HS-27A (cell line): ENCODE measurements at places on chromosomes 5 and 9.
A peak's percentile ranks its signal among the peaks of the same experiment; 100 is the strongest.

GRCh38 chr5:127959152-127959764 lies 124.3 kb upstream of the SLC12A2 start:
- peak; percentile 35 for DNase-seq

- DNase-seq: no peak
These were observed 13.3 kb downstream of the UCK1 start for GRCh38 chr9:131517761-131518190.

DNA sequence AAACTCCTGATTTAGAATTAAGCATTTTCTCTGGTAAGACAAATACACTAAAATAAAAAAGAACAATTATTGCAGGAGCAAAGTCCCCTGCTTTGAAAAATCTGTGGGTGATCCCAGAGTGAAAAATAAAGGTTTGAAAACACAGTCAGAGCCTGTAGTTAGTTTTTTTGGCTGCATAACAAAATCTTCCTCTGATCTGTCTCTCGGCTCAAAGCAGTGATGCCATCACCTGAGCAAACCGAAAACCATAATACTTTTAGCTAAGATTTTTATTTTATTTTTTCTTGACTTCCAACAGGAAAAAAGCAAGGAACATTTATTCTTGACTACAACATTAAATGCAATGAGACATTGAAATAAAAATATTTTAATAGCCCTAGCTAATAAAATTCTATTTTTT lies 1.2 kb downstream of the CDH18 start:
- no peak for DNase-seq

GRCh38 chr5:36593867-36594266 lies 12.5 kb upstream of the SLC1A3 start:
- DNase-seq: no peak

DNA sequence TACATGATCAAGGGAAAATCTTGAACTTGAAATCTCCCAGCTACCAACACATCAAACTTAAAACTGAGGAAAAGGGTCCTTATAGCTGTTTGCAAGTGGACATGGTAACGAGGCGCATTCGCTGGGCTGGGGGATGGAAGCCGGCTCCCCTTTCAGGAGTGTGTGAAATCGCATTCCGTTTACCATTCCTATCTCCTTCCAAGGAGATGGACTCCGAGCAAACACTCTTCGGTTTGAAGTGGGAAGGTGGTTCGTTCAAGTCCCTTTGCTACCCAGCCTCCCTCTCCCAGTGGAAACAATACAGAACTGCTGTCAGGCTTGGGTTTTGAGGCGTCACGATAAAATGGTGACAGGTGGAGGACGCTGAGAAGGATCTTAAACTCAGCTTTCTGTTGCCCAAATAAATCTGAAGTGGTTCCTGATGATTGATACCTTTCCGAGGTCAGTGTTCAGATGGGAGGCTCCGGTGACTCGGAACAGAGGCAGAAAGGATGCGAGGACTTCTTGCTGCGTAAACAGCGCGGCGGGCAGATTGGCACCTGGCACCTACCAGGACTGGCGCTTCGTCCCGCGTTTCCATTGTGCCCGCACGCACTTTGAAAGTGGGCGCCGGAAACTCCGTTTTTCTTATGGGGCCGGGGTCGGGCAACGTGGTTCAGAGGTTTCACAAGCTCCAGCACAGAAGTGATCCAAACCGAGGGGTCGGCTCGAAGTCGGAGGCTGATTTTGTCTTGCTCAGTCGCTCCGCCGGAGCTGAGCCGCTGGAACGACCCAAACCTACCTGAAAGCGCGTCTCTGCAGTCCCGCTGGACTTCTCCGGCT lies 7.0 kb downstream of the MSX2 start:
- no peak for DNase-seq

DNA sequence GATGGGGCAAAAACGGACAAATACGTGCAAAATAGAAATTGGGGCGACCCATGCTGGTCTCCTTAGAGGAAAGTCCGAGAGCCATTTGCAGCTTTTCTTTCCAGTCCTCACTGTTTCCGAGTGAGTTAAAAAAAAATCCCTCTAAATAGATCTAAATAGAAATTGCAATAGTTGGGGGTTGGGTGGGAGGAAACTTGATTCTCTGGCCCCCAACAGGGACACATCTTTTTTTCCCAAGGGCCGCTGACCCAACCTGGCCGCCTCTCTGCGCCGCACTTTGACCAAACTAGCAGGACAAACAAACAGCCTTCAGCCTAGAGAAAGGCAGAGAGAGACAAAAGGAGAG lies 2.8 kb upstream of the NKX2-5 start:
- no peak for DNase-seq

DNA sequence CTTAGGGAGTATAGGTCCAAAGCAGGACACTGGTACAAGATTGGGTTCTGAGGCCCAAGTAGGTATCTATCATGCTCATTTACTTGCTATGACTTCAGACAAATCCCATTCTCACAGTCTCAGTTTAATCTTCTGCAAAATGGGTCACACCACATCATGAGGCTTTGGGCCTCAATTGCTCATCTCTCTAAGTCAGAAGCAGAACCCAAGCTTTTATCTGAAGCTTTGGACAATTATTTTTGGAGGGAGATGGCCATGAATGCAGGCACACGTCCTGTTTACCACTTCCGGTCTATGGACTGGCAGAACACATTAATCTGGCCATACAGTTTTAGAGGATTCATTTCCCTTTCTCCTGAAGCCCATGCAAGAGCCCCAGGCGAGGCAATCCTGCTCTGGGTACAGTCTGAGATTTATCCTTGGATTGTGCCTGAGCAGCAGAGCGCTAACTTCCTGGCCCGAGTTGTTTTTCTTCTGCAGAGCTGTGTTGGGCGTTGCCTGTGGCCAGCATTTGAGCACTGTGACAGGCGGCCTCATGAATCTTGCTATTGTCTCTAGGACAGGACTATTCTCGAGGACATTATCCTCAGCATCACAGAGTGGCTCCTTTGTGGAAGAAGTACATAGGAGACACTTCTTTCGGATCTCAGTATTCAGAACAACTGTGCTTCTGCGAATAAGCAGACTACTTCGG lies 16.1 kb downstream of the SLC22A4 start:
- no peak for DNase-seq

- no peak for DNase-seq
These were observed 12.4 kb upstream of the ARAP3 start for GRCh38 chr5:141694479-141694878.

- DNase-seq: no peak
These were observed 231.6 kb upstream of the ANKH start for GRCh38 chr5:15103130-15103529.

DNA sequence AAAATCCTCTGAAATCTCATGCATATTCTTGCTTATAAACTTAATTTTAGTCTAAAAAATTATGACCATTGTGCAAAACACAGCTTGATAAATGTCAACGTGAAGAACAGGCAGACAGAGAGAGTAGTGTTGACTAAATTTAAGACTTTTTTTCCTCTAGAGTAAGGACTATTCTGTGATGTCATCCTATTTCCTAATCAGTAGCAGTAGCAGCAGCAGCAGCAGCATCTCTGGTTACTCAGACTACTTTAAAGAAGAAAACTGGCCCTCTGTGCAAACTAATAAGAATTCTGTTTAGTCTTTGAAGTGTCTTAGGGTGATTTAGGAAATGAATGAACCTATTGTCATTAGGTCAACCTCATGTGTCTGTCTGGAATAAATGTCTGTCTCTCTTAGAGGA lies 403.0 kb downstream of the HINT1 start:
- no peak for DNase-seq

DNA sequence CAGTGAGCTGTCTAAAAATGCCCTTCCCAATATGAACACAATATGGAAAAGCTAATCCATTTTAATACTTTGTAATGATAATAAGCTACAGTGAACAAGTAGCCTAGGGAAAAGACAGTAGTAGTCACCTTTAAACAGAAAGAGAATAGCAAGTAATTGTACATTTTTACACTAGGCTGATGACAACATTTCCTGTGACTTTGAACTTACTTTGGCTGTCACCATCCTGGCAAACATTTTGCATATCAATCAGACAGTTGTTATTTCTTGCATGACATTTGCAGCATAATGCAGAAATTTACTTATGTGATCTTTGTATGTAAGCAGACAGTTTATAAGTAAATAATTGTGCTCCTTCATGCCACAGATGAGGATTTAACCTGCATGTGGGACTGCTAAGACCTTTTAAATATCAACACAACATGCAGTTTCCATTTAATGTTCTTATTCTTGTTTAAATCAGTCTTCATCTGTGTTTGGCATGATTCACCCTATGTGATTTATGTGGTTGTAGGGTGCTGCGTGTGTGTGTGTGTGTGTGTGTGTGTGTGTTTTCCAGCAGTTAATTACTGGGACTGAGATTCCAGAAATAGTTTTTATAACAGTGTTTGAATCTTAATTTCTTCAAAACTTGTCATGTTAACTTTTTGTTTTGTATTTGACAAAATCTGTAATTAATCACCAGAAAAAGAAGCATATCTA lies 997.1 kb upstream of the ARRDC3 start:
- no peak for DNase-seq

DNA sequence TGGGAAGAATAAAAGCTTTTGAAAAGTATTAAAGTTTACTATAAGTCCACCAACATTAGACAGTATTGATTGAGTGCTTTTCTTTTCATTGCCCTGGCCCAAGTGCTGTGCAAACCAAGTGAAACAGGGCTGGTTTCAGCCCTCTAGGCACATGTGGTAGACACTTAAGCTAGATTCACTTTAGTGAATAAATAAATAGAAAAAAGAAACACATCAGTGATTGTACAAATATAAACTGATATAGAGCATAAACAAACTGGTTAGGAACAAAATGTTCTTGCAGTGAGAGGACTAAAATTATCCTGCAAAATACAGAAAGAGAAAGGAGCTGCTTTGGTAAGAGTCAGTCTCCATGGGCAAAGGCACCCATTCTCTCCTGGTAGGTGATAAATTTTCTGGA lies 29.7 kb downstream of the ACTBL2 start:
- DNase-seq: no peak

GRCh38 chr9:38339087-38339486 lies 53.4 kb upstream of the ALDH1B1 start:
- no peak for DNase-seq

DNA sequence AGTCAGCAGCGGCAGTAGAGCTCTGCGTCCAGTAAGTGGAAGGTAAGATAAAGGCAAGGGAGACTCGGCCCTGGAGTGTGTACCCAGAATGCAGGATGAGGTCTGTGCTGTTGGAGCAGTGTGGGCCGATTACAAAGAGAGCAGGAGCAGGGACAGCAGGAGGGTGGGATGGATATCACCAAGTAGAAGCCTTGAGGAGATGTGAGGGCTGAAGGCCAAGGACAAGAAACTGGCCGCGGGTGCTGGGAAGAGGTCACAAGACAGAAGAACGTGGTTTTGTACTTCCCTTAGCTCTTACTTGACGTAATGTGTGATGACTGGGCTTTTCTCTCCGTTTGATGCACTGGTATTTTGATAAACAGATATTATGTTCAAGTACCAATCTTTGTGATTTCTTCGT lies 43.7 kb downstream of the OR2V1 start:
- no peak for DNase-seq

DNA sequence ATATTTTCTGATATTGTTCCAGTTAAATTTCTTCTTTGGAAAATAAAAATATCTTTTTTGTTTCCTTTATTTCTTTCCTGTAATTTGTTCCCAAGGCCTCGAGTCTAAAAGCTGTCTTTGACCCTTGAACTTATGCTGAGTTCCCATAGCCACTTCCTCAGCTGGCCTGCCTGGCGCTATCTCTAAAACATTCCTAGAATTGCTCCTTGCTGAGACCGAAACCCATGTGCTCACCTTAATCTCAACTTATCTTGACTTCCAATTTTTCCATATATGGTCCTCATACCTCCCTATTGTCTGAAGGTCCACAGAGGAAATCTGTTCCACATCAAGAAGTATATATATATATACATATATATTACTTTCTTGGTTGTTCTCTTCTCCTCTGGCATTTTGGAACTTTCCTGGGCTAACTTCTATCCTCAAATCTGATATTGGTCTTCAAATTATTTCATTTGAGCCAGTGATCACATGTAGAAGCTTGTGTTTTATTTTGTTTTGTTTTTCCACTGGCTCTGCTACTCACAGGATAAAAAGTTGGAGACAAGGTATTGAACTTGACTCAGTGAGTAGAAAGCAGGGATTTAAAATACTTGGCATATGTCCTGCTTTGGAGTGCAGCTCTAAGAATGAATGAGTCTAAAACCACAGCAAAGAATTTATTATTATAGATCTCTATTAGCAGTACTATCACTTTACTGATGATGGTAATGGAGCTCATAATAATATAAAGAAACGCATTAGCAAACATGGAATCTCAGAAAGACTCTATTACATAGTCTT lies 45.2 kb downstream of the ENC1 start:
- DNase-seq: peak; percentile 54

DNA sequence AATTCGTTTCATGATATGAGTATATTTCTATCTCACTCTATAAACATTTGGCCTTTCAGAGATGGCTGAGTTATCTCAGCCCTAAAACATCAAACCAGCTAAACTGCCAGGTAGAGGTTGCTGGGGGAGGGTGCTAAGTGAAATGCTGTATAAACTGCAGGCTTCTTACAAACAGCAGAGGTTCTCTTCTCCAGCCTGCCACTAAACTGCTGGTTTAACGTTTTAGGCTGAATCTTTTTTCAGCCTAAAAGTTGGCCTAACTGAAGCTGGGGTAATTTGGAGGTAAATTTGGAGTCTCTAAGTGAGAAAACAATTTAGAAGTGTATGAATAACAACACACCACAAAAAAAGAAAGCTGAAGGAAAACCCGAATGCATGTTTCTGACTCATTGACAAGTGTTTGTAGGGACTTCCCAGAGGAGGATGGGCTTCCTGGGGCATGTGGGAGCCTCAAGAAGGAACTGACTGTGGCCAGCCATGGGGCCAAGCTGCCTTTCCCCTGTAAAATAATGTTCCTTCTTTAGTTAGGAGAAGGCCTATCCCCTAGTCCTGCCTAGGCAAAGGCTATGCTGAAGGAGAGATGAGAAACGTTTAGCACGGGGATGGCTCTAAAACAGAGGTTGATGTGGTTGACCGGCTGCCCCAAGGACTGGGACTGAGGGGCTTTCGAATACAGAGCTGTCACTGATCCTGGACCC lies 44.3 kb downstream of the SLC28A3 start:
- DNase-seq: peak; percentile 22

GRCh38 chr5:141508798-141509611 lies 20.1 kb downstream of the PCDHGC5 start:
- DNase-seq: peak; percentile 29

DNA sequence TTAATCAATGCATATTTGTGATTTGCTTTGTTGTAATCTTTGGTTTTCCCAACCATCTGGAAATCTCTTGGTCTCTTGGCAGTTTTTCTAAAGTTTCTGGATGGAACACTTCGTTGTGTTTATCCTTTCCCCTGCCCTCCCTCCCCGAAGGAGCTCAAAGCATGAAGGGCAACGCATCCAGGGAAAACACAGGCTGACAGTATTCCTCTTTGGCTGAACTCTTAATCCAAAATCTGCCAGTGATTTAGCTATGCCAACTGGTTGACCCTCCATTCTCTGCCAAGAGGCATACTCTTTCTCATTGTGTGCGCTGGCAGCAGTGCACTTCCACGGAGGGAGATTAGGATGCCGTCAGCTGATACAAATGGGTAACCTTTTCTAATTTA lies 20.5 kb downstream of the ZBTB34 start:
- no peak for DNase-seq

GRCh38 chr5:72618708-72619107 lies 111.5 kb upstream of the ZNF366 start:
- DNase-seq: no peak
